ENCODE measurements at places on chromosomes 12 and 14.

GRCh38 chr12:96774496-96775256 lies 132.4 kb upstream of the NEDD1 start:
- DNase-seq, result no peak

DNA sequence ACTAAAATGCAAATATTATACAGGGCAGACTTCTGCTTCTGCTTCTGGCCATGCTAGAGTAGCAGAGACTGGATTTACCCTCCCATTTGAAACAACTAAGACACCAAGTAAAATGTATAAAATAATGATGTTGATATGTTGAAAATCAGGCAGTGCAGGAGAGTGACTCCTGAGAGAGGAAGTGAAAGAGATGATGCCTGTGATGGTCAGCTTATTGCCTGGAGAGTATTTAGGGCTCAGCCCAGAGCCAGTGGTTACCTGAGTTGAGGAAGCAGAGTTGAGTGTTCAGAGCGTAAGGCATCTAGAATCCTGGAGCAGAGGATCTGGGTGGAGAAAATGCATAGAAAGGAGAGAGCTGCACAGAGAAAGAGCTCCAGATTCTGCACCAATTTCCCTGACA lies 131.8 kb upstream of the C14orf180 start:
- no peak for DNase-seq

- DNase-seq, result no peak
Observed at GRCh38 chr12:2283916-2284315, 231.1 kb downstream of the CACNA1C start.

DNA sequence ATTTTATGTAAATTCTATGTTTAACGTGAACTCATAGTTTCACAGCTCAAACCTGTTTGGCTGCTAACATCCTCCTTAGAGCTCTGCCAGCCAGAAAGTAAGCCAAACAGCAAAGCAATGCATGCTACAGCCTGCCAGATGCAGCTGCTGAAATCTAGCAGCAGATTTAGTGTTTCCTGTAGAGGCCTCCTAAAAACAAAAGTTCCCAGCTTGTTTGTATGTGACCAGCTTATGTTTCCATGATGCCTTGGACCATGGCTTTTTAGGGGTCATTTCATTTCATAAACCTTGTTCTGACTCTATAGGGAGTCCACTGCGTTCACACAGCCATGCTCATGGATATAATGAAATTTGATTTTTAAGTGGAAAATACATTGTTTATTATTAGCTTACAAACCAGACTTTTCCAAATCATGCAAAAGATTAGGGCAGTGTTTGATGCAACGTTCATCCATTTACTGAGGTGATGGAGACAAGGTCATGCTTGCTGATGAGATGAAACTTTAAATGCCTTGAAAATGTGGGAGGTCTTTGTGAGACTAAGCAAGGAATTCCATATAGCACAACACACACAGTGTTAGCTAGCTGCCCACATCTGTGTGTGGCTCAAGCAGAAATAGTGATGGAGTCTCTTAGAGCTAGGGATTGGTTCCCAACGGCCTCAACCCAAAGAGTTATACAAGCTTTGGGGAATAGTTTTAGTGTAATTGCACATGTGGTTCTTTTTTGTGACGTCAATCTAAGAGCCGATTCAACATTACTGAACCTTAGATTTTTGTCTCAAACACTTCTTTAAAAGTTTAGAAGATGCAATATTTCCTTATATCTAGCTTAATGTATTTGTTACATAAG lies 157.5 kb upstream of the LRIG3 start:
- DNase-seq, result no peak
